Inflammatory macrophage treated with lipopolysaccharide for 1 hour (primary cell): ENCODE measurements at places on chromosomes 11 and 22.
A peak's percentile ranks its signal among the peaks of the same experiment; 100 is the strongest.

DNA sequence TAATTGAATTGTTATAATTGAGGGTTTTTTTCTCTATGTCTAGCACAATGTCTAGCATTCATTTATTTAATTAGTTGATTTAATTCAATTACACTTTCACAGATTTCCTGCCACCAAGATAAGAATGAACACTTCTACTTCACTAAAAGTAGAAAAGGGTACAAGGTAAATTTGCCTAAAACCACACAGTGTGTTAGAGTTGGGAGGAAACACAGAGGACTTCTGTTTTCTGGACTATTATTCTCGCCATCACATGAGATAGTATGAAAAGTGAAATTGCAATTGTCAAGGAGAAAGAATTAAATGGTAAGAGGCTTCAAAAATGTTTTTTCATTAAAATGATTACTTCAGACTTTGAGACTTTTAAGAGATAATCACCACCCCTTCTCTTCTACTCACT is 109.5 kb downstream of the ETS1 start:
- no peak for DNase-seq

- DNase-seq: no peak
Observed at GRCh38 chr11:77074205-77074604, 7.4 kb downstream of the CAPN5 start.

DNA sequence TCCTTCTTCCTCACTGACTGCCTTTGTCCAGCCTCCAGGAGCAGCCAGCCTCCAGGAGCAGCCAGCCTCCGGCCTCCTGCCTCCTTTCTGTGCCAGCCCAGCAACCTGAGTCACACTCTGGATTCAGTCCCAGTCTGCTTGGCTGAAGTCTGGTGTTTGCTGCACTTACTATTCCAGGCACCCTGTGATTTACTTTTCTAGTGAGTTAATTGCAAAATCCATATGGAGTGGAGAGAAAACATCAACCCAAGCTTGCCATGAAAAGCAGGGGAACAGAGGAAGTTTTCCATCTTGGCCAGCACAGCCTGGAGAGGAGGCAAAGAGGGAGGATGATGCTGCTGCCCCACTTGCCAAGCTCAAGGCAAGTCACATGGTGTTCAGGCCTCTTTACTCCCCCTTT is 400.5 kb downstream of the TENM4 start:
- no peak for DNase-seq

DNA sequence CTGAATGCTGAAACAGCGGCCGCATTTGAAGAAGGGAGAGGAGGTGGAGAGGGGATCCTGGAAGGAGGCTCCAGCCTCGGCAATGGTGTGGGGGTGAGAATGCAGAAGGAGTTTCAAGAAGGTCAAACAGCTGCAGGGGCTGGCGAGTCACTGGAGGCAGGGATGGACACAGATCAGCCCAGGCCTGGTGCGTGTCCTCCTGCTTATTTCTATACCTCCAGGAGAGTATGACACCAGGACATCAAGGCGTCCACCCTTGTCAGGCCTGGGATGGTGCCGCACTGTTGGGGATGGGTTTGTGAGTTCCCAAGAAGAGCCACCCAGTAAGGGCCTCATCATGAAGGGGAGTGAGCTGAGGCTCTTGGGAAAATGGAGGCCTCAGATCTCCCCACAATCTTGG is 23.1 kb downstream of the IGLL1 start:
- no peak for DNase-seq

DNA sequence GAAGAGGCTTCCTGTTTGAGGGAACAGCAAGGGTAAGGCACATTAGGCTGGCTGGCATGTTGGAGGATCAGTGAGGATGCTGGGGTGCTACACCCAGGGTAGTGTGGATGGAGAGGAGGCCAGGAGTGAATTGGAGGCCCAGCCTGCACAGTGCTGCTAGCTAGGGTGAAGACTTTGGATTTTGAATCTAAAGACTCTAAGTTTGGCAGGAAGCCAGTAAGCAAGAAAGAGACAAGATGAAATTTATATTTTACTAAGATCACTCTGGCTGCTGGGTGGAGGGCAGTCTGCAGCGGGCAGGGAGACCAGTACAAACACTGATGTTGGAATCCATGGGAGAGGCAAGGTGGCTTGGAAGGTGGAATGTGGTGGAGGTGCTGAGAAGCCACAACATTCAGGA is 43.6 kb downstream of the TSPAN18 start:
- DNase-seq: no peak

GRCh38 chr11:43872995-43873394 is 7.6 kb upstream of the ALKBH3 start:
- no peak for DNase-seq

- DNase-seq: no peak
Observed at GRCh38 chr11:113334183-113334582, 19.8 kb downstream of the TTC12 start.

GRCh38 chr11:110919241-110919922 is 207.1 kb upstream of the ARHGAP20 start:
- DNase-seq: peak; percentile 58

DNA sequence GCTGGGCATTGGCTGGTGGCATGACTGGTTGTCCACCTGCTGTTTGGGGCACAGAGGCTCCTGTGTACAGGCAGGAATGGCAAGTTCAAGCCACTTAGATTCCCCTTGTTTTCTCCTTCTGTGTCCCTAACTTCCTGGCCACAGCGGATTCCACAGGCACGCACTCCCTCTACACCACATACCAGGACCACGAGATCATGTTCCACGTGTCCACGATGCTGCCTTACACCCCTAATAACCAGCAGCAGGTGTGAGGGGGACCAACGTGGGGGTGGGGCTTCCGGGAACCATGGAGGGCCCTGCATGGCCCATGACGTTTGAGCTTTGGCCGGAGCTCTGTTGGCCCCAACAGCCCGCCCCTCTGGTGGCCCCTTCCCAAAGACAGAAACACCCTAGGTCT is 7.8 kb downstream of the SIPA1 start:
- DNase-seq: no peak

DNA sequence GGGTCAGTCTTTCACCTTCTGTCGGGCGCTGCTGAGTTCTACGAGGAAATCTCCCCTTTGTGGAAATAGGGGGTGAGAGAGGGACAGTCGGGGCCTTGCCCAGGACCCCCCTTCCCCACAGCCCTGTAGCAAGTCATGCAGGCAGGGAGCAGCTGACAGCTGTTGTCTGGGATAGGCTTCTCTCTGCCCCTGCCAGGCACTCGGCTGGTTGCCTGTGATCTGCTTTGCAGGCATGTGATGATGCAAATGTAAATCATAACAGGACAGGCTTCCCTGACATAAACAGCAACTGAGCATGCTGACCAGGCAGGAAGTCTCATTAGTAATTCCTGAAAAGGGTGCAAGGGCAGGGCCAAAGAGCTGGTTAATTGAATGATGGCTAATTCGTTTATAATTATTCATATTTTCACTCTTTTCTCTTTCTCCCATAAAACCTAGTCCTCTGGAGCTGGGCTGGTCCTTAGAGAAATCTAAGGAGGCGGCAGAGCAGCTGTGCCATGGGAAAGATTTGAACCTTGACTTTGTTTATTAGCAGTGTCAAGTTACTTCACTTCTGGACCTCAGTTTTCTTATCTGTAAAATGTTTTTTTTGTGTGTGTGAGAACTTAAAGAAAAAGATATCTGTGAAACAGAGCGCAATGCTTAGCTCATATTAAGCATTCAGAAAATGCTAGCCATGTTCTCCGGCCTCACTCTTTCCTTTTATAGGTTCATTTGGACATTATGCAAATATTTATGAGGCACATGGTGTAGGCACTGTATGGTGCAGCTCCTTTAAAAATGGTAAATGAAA is 129.7 kb downstream of the LDLRAD3 start:
- no peak for DNase-seq

GRCh38 chr11:75330291-75330690 is 21.2 kb downstream of the ARRB1 start:
- no peak for DNase-seq

DNA sequence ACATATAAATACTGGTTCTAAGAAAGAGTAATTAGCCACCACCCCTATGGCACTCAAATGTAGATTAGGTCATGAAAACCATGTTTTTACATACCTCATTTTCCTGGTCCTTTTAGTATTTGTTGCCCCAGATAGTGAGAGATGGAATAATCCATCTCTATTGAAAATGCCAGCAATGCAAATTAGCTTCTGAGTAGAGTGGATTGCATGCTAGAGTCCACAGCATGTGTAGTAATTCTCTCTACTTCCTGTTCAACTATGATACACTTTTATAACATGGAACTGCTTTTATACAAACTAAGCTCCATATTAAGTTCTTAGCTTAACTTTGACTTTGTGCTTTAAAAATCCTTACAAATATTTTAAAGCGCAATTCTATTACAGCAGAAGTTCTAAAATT is 73.2 kb downstream of the TRPC6 start:
- no peak for DNase-seq

GRCh38 chr11:1060852-1061616 is 13.6 kb upstream of the MUC2 start:
- DNase-seq: no peak
